IMR-90 (cell line): ENCODE measurements at places on chromosomes 1 and 21. TPM values are rescaled to one million over a fixed set of nuclear protein-coding genes. Genes with fewer than 3 reads are reported as not detected.

DNA sequence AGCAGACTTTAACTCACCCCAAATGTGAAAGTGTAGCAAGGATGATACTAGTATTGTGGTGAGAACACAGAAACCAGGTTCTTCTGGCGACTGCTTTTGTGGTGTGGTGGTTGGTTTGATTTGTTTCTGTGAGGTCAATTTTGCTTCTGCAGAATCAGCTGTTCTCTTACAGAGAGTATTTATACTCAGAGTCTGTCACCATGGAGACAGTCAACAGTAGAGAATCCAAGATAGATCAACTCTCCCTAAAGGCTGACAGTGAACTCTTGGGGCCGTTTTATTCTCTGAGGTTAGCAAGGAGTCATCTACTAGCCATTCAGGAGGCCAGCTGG lies at the start of gene CFAP107:
Gene CFAP107 (plus strand): TSS at position 209 of the 332 bp plus-strand sequence. CDS start 231 bp downstream, outside the sequence.
- DNase-seq: no peak

- DNase-seq: no peak
These were observed 39.8 kb upstream of the LRP8 start for GRCh38 chr1:53367503-53368313.

DNA sequence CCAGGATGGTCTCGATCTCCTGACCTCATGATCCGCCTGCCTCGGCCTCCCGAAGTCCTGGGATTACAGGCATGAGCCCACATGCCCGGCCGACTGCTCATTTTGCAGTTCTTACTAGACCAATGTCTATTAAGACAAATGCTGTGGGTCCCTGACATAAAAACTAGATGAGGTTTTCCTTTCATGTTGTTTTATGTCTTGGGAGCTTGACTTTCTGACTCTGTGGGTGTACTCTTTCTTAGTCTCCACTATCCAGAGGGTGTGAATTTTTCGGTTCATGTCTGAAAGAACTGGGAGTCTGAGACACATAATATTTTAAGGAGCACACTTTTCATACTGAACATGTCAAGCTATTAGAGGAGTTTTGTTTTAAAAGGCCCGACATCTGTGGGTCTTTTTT lies 744.9 kb upstream of the B3GALT2 start:
- DNase-seq: no peak

DNA sequence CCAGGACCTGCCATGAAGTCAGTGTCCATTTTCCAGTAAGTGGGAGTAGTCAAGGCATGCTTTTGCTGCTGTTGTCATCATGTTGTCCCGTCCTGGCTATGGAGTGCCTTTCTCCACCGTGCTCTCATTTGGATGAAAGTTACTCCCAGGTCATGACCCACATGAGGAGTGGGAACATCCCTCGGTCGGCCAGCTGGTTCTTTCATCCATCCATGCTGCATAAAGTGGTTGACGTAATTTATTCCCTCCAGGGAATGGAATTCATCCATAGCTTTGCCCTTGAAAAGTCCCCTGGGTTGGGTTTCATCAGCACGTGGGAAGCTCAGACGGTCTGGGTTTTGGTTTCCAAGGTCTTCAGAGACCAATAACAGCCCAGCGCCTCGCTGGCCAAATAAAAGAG lies 11.6 kb downstream of the PLA2G2A start:
- no peak for DNase-seq

DNA sequence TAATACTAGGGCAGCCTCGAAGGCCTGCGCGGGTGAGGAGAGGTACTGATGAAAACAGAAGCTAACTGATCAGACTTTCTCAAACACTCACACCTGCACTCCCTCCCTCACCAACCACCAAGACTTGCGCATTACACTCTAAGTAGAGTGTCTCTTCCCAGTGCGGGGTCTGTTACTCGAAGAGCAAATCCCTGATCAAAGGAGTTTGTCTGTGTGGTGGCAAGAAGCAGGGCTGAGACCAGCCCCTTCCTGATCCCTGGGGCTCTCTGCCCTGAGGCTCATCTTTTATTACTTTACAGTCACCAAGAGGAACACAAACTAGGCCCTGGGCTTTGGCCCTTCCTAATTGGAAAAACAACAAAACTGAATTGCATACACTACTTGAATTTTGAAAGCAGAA lies 19.5 kb upstream of the TSNAX start:
- no peak for DNase-seq

GRCh38 chr1:208110296-208110695 lies 133.9 kb downstream of the PLXNA2 start:
- no peak for DNase-seq

GRCh38 chr1:215923129-215923824 lies 356.2 kb downstream of the KCTD3 start:
- DNase-seq: peak; percentile 44

- DNase-seq: no peak
These were observed 2.6 kb downstream of the ZBTB48 start for GRCh38 chr1:6582370-6582769.

GRCh38 chr1:52592637-52593323 lies 9.4 kb upstream of the GPX7 start:
- DNase-seq: no peak

DNA sequence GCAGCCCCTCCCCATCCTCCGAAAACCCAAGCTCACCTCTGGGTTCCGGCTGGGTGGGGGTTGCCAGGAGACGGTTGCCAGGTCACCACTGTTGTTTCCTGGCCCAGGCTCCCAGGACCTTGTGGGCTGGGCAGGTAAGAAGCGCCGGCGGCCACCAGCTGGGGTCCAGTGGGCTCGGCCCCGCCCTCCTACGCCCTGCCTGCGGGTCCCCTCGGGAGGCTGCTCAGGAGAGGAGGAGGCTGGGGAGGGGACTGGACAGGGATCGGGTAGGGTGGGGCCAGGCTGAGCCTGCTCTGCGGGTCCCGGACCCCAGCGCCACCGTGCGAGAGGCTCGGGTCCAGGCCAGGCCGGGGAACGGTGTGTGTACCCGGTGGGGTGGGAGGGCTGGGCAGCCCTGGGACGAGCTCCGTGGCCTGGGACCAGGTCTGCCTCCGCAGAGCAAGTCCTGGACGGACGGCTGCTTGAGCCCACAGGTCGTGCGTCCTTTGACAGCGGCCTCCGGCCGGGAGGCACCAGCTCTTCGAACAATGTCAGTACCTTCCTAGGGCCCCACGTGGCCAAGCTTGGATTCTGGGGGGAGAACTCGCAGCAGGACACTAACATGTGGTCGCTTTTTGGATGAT lies at the start of gene TTLL10:
Gene TTLL10 (plus strand): TSS at position 88 of the 623 bp plus-strand sequence. CDS start 5,336 bp downstream, outside the sequence.
- DNase-seq: no peak

DNA sequence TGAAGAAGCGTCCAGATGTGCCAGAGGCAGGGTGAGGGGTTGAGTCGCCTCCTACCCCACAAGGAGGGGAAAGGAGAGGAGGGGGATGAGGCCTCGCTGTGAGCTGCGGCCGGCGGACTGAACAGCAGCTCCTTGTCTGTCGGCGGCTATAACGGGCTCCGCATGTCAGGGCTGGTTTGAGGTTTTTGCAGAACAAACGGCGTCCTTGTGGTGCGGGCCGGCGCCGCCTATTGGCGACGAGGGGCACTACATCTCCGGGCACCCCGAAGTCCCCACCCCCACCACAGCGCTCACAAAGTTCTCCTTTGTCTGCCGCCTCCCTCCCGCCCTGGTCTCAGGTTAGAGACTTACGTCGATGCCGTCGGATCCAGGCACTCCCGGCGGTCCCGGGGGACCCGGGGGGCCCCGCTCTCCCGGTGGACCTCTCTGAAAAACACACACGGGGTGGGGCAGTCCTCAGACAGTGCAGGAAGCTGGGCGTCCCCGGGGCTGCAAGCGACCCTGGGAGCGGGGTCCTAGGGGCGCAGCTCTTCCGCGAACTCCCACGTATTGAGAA lies 1.8 kb downstream of the COL9A2 start:
- peak; percentile 83 for DNase-seq

DNA sequence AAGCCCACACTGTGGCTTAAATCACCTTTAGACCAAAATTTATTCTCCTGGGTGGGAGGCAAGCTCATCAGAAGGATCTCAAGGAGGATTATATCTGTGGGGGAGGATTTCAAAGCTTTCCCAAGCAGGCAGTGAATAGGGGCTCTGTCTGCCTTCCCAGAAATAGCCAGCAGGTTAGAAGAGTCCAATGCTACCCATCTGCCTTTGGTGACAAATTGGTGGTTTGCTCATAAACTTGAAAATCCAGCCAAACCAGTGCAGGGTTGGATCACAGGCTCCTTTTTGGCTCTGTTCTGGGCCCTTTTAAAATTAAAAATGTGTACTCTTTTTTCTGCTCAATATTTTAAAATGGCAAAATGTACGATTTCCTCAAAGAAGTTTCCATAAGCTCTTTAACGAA lies 118.9 kb upstream of the ZC3H11B start:
- no peak for DNase-seq

DNA sequence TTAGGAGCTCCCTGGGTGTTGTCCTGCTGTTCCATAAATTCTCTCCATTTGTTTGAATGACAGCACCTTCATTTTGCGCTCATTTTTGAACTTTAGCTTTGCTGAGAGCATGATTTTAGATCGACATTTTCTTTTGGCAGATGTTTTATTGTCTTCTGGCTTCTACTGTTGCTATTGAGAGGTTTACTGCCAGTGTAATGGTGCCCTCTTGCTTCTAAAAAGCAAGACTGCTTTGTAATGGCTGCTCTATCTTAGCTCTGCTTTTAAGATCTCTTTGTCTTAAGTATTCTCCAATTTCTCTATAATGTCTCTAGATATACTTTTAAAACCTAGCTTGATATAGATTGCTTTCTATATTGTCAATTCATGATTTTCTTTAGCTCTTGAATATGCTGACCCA lies 27.8 kb downstream of the THEM4 start:
- DNase-seq: no peak

- no peak for DNase-seq
These were observed 37.5 kb downstream of the DPT start for GRCh38 chr1:168691541-168691940.

- peak; percentile 8 for DNase-seq
These were observed 55.0 kb upstream of the PAX7 start for GRCh38 chr1:18575620-18576019.

TMPRSS15 gene
- not detected in 2 replicates for total RNA-seq

- DNase-seq: no peak
These were observed 36.3 kb upstream of the TDRD10 start for GRCh38 chr1:154465621-154466195.

GRCh38 chr1:37725851-37726613 lies 33.7 kb downstream of the CDCA8 start:
- no peak for DNase-seq

TAS1R3 gene
- under 0.01 TPM in 1 of 2 replicates, not detected in the other for total RNA-seq

- DNase-seq: peak; percentile 23
These were observed 47.9 kb upstream of the PRKACB start for GRCh38 chr1:84096176-84096575.

PDE9A gene
- total RNA-seq: 0.56 and 0.90 TPM in 2 replicates

DNA sequence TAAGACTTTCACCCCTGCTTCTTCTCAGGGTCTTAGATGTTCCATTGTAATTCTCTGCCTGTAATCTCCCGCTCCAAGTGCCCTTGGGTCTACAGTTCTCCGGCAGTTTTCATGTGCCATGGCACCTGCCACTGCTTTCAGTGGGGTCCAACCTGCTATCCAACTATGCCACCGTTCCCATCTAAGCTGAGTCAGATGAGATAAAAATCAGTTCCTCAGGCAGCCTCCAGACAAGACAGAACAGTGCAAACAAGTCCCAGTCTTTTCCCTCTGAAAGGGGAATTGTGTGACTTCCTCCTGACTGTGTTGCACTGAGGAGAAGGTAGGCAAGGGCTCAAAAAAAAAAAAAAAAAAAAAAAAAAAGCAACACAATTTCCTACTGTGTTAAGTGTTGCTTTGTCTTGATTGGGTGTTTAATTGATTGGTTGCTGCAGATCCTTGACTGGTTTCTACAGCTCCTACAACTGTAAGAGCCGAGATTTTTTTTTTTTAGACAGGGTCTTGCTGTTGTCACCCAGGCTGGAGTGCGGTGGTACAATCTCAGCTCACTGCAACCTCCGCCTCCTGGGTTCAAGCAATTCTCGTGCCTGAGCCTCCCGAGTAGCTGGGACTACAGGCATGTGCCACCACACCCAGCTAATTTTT lies 50.7 kb downstream of the EBNA1BP2 start:
- no peak for DNase-seq

LCE1E gene
- not detected in 2 replicates for total RNA-seq

WNT4 gene
- total RNA-seq: not detected in 2 replicates
